ENCODE measurements at places on chromosomes 2 and 18.

GRCh38 chr2:109134741-109135358 lies 5.8 kb downstream of the SH3RF3 start:
- no peak for DNase-seq

DNA sequence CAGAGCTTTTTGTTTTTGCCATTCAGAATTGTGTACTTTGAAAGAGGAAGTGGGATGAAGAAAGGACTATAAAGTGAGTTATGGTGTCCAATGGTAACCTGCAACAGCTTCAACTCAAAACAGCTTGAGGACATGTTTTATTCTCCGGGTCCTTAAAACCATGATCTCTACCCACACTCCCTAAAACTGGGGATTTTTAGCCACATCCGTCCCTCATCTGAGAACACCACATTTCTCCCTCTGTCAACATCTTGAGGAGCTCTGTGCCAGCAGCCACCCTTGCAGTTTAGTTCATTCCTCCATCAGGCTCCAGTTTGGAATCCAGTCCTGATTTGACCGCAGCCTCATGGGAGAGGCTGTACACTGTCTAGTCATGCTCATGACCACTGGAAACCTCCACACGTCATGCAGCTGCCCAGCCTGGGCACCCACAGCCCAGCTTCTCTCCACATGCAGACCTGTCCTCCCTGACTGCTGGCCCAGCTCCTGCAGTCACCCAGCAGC lies 62.6 kb downstream of the C18orf63 start:
- no peak for DNase-seq

GRCh38 chr2:239060676-239061075 lies 212.8 kb downstream of the TWIST2 start:
- no peak for DNase-seq

DNA sequence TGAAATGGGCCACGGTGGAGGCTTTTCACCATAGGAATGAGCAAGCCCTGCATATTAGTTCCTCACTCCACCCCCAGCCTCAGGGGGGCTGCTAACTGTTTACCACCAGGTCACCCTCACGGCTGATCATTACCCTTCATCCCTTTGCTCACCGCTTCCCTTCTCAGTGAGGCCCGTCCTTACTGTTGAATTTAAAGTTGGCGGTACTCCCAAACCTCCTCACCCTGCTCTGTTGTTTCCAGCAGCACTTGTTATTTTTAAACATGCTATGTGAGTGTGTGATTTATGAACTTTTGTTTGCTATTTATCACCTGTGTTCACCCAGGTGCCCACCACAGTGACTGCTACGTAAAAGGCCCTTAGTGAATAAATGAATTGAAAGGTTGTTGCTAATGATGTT lies 243.6 kb downstream of the ZNF407 start:
- DNase-seq, result no peak

DNA sequence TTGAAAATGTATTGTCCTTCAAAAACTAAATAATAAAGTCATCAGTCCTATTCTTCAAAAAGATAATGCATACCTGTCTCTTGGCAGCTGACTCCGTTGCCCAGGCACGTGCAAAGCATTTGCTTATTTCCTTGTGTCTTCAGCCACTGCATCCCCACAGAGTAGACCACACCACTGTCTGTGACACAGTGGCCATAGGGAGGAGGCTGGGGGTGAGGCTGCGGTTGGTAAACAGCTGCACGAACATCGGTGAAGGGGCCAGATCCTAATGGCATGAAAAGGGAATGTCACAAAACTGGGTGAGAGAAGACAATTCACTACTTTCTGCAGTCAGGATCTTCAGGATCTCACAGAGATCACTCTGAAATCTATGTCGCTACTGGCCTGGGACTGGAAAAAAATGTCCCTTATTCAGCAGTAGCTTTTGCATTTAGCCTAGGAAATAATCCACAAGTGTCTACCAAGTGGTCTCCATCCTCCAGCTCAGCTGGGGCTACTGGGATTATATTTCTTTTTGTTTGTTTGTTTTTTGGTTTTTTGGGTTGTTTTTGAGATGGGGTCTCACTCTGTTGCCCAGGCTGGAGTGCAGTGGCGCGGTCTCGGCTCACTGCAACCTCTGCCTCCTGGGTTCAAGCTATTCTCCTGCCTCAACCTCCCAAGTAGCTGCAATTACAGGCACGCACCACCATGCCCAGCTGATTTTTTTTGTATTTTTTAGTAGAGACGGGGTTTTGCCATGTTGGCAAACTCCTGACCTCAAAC lies 10.7 kb downstream of the FN1 start:
- DNase-seq, result no peak

DNA sequence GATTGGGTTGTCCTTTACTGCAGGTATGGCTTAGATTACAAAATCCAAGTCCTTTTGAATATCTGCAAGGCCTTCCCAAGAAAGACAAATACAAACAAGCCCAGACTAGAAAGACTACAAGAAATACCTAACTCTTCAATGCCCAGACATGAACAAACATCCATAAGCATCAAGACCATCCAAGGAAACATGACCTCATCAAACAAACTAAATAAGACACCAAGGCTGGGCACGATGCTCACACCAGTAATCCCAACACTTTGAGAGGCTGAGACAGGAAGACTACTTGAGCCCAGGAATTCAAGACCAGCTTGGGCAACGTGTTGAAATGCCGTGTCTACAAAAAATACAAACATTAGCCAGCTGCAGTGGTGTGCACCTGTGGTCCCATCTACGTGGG lies 31.7 kb downstream of the MAP4K3 start:
- DNase-seq, result no peak

DNA sequence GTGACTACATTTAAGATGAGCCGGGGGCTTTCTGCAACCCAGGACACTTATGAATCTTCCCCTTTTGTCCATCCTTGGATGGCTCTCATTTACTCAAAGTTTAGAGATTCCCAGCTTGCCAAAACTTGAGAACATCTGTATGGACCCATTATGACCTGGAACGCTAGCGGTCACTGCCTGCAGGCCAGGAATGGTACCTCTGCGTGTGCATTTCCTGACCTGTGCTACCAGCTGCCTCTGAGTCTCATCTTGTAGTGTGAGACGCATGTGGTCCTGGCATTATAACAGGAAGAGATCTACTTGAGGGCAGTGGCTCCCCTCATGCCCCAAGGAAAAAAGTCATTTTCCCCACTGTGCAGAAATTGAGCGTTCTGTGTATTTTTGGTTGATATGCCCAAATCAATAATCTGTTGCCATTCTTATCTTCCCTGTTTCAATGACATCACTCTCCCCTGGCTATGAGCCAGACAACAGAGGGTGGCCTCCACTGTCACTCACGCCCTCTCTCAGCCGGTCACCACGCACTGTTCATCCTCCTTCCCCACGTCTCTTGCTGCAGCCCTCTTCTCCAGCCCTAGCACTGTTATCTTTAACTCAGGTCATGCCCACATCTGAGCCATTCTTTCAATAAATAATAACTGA lies 28.5 kb upstream of the NPAS2 start:
- DNase-seq, result no peak

DNA sequence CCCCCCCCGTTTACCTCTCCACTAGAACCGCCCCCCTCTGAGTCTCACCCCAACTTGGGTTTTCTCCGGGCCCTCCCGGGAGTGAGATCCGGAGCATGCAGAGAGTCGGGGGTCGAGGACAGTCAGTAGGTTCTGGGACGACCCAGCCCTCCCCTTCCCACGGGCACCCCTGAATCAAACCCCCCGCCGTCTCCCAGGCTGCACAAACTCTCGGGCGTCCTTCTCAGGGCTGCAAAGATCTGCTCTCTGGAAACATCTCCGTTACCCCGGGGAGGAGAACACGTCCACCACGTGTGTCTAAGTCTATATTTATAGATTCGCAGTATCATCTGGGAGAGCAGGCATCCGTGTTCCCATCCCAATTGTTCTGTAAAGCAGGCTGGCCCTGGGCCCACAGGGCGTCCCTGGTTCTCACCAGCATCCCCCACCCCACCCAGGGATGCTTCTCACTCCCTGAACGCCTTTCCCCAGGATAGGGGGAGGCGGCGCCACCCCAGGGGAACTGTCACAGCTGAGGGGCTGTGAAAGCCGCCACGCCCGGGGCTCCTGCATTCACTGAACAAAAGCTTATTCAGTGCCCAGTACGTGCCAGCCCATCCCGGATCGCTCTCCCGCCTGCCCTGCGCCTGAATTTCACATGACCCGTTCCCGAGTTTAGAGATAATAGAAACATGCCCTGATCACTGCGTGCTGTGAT lies 765 bp upstream of the DIPK1C start:
- no peak for DNase-seq

GRCh38 chr2:88913280-88913679 lies 221.8 kb downstream of the RPIA start:
- DNase-seq, result no peak

- no peak for DNase-seq
Measured at GRCh38 chr2:226317970-226318369, 481.6 kb downstream of the IRS1 start.

- DNase-seq, result no peak
Measured at GRCh38 chr2:195312662-195313061, 344.4 kb upstream of the SLC39A10 start.

DNA sequence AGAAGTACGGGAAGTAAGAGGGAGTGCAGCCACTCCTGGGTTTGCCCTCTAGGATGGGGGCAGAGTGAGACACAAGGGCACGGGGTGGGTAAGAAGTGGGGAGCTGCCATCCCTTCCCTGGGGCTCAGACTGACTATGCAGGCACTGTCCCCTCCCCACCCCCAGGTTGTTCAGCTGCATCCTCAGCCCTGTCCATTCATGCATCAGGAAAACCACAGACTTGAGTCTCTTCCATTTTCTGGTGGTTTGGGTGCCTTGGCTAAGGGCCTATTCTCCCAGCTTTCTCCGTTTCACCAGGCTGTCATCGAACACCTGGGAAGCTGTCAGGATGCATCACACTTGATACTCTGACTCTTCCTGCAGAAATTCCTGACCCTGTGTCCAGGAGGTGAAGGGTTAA lies 111.9 kb downstream of the TFCP2L1 start:
- no peak for DNase-seq

DNA sequence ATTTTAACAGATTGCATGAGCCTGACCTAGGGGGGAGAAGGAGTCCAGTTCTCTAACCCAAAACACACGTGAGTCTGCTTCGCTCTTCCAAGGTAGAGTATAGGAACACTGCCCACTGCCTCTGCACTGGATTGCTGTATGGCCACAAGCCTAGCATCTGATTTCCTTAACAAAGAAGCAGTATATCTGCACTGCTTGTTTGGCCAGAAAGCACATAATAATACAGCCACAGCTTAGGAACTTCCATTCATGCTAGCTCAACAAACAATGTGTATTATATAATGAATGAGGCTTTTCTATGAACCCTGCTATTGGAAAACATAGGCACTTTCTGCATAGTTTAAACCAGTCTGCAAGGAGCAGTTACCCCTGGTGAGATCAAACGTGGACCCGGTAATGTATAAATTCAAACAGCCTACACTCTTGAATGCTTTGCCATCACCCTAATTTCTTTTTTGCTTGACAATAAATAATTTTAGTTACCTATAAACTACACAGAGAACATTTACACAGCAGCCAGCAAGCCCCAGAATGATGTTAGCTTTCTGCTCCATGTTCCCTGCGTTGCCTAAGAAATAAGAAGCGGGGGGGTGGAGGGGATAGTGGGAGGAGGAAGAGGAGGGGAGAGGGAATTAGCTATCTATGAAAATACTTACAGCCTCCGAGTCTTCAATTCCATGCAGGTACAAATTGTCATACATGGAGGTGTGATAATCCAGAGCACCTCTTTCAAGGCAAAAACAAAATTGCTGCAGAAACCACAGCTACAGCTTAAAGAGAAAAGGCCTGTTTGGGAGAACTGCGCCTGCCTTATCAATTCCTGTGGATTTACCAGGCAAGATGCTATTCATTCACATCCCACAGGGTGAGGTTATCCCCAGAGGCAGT lies 125.6 kb downstream of the CACNB4 start:
- DNase-seq, result no peak

DNA sequence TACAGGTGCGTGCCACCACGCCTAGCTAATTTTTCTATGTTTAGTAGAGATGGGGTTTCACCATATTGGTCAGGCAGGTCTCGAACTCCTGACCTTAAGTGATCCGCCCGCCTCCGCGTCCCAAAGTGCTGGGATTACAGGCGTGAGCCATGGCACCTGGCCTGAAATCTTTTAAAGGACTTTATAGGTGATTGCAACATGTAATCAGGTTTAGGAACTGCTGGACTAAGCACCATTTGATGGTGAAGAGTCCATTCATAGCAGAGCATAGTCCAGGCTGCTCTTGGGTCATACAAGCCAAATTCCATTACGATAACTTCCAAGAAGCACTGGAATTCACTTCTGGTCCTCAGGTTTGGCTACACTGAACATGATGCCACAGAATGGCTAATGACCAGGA lies 200.6 kb upstream of the SMAD2 start:
- DNase-seq, result no peak

DNA sequence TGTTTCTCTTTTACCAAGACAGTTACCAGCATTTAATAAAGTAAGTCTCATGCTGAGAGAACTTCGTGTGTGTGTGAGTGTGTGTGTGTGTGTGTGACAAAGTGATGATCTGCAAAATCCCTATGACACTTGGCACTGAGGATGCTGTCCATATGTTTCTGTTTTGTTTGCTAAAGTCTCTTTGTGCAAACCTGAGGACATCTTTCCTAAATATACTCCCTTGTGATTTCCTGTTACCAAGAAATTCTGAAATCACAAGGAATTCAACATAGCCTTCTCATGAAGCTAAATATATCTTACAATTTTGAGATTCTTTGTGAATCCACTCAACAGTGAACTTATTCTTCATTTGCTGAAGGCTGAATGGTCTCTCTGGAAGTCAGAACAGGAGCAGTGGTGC lies 1359.7 kb upstream of the NRXN1 start:
- no peak for DNase-seq

- DNase-seq, result peak; percentile 57
Measured at GRCh38 chr2:42859006-42859552, 66.7 kb upstream of the HAAO start.

DNA sequence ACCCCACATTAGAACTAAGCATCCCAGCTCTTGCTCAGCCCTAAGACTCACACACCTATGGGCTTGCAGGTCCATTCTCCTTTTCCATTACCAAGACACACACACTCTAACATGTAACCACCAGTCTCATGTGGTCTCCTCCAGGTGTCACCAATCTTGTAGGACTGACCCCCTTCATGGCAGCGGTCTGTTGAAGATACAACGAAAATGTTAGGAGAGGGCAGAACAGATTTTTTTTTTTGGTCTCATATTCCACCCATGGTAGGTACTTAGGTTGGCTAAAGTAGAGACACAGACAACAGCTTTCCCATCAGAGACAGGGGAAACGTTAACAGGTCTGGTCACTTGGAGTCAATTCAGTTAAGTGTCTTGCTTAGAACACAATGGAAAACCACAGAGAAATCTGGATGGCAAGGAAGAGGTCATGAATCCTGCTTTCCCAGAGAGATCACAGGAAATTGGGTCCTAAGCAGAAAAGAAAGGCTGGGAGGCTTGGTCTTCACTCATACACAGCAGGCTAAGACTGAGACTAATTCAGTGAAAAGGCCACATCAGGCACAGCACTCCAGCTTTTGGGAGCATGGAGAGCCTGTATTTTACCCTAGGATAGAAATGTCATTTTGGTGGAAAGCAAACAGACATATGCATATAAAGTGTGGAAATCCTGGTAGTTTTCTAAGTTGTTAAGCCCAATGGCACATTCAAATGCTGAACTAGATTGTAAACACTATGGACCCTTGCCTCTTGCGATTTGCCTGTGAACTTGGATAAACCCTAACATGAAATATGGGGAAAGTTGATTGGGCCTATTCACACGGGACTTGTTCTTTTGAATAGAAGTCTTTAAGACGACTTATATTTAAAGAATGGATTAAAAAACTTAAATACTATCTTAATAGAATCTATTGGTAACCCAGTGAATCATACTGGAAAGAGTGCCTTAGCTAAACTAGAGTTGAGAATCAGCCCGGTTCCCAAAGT lies 3.8 kb downstream of the FN1 start:
- no peak for DNase-seq

GRCh38 chr2:171160956-171161740 lies 455 bp upstream of the TLK1 start:
- DNase-seq, result peak; percentile 75

All from RKO (cell line).